ENCODE measurements at places on chromosomes 2 and 18. TPM values are rescaled to one million over a fixed set of nuclear protein-coding genes. Genes with fewer than 3 reads are reported as not detected.

GRCh38 chr2:141392517-141393213 is 738.2 kb downstream of the LRP1B start:
- DNase-seq = no peak

DNA sequence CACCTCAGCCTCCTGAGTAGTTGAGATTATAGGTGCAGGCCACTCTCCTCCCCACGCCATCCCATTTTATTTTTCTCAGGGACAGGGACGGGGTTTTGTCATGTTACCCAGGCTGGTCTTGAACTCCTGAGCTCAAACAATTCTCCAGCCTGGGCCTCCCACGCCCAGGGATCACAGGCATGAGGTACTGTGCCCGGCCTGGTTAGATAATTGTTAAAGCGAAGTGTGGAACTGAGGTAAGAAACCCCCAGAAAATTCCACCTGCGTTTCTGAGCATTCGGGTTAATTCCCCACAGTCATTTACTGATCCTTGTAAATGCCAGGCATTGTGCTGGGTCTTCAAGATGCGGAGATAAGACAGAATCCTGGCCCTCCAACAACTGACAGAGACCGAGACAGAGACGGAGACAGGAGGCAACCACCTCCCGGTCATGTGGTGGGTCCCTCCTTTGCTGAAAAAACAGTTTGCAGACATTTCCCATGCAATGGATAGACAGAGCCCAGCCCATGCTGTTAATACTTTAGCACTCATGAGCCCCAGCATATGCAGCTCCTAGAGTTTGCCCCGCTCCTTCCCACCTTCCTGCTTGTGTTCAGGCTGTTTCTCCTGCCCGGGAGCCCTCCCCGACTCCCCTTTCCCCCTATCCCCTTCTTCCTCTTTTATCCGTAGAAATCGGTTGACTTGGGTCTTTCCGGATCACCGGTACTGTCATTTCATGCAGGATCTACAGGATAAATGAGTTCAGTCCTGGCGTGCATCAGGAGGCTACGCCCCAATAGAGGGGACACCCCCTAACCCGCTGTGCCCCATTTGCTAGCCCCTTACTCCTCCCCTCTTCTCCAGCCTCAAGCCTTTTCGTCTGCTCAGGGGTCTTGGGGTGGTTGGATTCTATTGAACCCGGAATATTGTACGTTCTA is 1.6 kb upstream of the RHOB start:
- DNase-seq = no peak

- DNase-seq = no peak
These were observed 71.1 kb downstream of the TDRD15 start for GRCh38 chr2:21194858-21195271.

DNA sequence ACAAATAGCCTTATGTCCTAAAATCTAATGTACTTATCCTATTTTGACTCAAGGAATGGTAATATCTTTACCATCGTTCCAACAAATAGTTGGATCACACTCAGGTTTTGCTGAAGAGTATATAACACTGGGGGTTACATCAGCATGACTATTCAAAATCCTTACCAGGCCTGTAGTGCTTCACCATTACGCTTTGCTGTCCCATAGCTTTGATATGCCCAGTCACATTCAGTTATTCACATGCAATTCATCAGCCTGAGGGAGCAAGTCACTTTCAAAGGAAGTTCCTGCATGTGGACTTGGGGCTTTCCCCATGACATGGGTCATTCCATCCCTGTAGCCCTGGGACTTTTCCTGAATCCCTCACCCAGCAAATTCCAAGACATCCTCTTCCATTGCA is 39.6 kb downstream of the FTCDNL1 start:
- DNase-seq = no peak

DNA sequence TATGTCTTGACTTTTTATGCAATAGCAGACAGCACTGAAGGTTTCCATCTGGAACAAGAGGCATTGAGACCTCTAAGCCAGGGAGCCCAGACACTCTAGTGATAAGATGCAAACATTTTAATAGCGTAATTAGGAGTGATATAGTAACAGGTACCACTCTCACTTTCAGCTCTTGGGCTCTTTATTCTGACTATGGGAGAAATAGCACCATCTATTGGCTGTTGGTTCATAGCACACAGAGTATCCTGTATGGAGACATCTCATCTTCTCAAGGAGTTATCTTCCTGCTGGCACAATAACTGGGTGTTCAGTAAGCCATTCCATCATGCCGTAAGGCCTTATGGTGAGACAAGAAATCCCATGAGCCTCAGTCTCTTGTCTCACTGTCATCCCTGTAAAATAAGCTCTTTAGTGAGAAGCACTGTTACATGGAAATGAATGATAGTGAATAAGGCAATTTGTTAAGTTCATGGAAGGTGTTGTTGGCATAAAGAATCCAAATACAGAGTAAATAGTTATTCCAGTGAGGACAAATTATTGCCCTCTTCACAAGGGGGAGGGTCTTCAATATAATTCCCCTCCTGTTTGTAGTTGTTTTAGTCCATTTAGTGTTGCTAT is 48.3 kb downstream of the THUMPD2 start:
- DNase-seq = no peak

DNA sequence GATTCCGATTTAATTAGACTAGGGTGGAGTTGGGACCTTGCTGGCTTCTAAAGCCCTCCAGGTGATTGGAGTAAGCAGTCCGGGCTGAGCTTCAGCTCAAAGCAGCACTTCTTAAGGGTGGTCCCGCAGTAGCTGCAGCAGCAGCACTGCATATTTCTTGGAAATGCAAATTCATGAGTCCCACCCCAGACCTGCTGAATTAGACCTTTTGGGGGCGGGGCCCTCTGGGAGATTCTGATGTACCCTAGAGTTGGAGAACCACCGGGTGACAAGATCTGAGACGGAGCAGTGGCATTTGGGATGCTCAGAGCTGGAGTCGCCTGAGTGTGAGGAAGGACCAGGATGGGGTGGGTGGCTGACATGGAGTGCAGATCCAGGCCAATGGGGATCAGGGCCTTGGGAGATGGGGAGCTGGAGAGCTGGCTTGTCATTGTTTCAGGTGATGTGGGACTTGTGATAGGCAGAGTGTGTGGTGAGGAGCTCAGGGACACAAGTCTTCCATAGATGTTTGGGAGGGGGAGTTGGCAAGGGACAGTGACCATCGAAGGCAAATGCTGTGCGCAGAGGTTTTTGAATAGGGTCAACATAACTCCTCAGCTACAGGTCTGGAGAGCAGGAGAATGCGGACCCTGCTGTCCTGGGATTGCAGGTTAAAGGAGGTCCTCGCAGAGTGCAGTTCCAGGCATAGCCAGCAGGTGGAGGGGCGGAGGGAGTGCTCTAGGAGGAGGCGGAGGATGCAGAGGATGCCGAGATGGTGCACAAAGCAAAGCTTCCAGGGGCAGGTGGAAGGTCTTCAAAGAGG is 130.9 kb upstream of the RAB12 start:
- no peak for DNase-seq

GRCh38 chr2:240595381-240596079 is 9.0 kb downstream of the CAPN10 start:
- no peak for DNase-seq

DNA sequence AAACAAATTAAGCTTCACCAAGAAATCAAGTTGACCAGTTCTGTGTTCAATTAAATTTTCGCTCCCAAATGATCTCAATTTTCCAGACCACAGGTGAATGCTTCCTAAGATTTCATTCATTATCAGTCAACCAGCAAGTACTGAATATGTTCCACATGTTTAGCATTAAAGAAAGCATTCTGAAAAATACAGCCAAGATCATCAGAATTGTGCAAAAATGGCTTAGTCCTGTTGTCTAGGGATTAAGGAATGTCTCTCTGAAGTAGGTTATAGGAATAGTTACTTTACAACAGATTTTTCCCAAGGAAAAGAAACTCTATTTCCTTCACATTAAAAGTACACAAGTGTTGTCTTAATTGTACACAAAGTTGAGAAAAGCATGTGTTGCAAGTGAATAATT is 69.2 kb downstream of the NRXN1 start:
- DNase-seq = no peak

The IRS1 gene
- 12.1 TPM for total RNA-seq

GRCh38 chr2:177902395-177903163 is 170.0 kb downstream of the PDE11A start:
- no peak for DNase-seq

The ANKRD53 gene
- total RNA-seq = not detected

The MOGAT1 gene
- not detected for total RNA-seq

DNA sequence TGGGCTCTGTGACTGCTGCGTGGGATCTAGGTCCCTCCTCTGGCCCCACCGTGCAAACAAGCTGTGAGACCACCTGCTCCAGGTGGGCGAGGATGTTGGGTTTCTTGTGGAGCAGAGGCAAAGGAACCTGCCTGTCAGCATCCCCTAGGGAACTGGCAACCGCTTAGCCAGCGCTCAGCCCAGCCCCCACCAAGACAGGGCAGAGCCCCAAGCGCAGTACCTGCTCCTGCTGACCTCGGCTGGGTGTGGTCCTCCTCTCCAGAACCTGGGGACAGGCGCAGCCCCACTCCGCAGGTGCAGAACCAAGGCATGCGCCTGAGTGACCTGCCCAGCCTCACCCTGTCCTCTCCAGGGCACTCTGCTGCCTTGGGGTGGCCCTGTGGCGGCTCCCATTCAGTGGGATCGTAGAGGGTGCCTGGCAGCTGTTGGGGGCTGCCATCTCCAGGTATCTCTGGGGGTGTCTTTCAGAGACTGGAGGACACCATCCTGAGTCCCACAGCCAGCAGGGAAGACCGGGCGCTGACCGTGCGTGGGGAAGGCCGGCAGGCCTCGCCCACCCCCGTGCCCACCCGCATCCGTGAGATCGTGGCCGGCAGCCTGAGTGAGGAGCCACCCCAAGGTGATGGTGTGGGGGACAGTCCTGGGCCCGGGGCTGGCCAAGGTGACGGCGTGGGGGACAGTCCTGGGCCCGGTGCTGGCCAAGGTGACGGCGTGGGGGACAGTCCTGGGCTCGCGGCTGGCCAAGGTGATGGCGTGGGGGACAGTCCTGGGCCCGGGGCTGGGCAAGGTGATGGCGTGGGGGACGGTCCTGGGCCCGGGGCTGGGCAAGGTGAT is 12.3 kb downstream of the CROCC2 start:
- no peak for DNase-seq

DNA sequence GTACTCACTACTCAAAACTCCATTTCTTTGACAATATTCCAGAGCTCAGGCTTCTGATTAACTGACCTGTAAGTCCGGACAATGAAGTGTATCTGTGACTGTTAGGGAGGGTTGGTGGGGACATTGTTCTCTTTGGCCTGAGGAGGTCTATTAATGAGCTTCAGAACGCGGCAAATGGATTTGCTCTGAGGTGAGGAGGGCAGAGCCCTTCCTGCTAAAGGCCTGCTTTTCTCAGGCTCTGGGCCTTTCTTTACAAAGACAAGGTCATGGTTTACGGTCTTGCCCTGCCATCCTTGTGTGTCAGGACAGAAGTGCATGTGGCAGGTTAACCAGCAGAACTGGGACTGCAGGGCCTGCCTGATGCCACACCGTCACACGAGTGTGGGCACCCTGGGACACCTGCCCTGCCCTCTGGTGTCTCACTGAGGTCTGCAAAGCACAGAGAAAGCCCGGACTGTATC is 7.2 kb downstream of the ALKAL2 start:
- no peak for DNase-seq

- peak; percentile 2 for DNase-seq
These were observed 32.8 kb upstream of the SLC14A1 start for GRCh38 chr18:45690975-45691815.

The TGFA gene
- total RNA-seq = 51.8 TPM

The XRCC5 gene
- total RNA-seq = 176 TPM

GRCh38 chr2:38254796-38255195 is 122.3 kb downstream of the ATL2 start:
- no peak for DNase-seq

- DNase-seq = no peak
These were observed 21.2 kb downstream of the CLUL1 start for GRCh38 chr18:617970-618504.

The IL1R1 gene
- total RNA-seq = 9.7 TPM

The STARD6 gene
- not detected for total RNA-seq

The CEP76 gene
- total RNA-seq = 12.1 TPM

The TBR1 gene
- total RNA-seq = under 0.01 TPM

The ERICH2 gene
- total RNA-seq = not detected

- DNase-seq = no peak
These were observed 87.6 kb downstream of the FAM228A start for GRCh38 chr2:24262421-24262970.

- no peak for DNase-seq
These were observed 85.4 kb downstream of the OSR1 start for GRCh38 chr2:19272941-19273470.

The CLHC1 gene
- total RNA-seq = 11.3 TPM

The ALMS1 gene
- total RNA-seq = 8.5 TPM

The HOXD11 gene
- not detected for total RNA-seq

The CABYR gene
- total RNA-seq = 0.26 TPM

- DNase-seq = no peak
These were observed 158.3 kb downstream of the GLI2 start for GRCh38 chr2:120893811-120894584.

GRCh38 chr2:47301277-47301618 is 101.7 kb upstream of the MSH2 start:
- DNase-seq = no peak

DNA sequence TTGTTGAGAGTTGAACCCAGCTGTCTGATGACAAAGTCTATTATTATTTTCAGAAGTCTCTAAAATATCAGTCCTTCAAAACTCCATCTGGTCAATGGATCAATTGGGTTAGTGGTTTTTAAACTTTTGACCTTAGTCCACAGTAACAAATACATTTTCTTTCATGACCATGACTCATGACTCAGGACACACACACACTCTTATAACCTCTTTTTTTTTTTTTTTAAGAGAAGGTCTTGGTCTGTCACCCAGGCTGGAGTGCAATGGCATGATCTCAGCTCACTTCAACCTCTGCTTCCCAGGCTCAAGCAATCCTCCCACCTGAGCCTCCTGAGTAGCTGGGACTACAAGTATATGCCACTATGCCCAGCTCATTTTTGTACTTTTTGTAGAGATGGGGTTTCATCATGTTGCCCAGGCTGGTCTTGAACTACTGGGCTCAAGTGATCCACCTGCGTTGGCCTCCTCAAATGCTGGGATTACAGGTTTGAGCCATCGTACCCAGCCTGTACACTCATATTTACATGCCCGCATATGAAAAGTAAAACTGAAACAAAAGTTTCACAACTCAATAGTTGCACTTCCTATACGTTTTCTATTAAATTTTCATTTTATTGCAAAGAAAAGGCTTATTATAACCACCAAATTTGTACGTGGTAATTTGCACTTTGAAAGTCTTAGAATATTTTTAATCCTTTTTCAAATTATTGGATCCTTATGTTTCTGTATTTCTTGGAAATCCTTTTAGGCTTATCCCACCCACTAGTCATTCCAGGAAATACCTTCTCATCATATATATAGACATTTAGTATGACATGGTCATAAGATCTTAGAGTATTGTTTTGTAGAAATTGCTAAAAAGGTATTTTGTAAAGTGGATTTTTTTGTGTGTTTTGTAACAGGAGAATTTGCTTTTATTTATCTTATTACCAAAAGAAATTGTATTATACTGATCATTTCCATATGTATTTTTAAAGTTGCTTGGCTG is 199.0 kb downstream of the LPIN1 start:
- no peak for DNase-seq

GRCh38 chr18:77359561-77360314 is 110.1 kb downstream of the GALR1 start:
- no peak for DNase-seq

All from esophagus squamous epithelium (tissue), 5 donors.